MM.1S (cell line): ENCODE measurements at places on chromosomes 3 and 15.
A peak's percentile ranks its signal among the peaks of the same experiment; 100 is the strongest.

- DNase-seq, result no peak
Observed at GRCh38 chr3:11273891-11274291, 1.7 kb downstream of the ATG7 start.

DNA sequence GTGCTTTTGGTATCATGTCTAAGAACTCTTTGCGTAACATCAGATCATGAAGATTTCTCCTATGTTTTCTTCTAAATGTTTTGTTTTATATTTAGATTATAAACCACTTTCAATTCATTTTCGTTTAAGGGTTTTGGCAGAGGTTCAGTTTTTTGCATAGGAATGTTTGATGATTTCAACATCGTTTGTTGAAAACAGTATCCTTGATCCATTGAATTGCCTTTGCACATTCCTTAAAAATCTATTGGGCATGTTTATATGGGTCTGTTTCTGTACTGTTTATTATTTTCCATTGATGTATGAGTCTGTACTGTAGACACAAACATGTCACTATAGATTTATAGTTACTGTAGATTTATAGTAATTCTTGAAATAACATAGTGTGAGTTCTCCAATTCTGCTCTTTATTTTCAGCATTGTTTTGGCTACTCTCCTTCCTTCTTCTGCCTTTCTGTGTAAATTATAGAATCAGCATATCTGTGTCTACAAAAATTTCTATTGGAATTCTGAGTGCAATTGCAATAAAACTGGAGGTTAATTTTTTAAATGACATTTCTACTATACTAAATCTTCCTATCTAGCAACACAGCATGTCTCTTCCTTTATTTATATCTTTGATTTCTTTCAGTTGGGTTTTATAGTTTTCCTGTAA, 374.0 kb downstream of the SV2B start:
- DNase-seq, result no peak

DNA sequence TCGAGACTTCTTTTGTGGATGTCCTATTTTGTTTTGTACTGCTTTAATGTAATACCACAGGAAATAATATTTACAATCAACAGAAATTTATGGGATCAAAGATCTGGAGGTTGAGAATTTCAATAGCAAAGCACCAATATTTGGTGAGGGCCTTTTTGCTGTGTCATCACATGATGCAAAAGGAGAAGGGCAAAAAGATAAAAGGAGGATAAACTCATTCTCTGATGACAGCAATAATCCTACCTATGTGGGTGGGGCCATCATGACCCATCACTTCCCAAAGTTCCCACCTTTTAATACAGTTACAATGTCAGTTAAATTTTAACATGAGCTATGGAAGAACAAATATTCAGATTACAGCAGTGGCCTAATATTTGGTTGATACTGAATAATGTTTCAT, 832.9 kb downstream of the OTOL1 start:
- no peak for DNase-seq

- DNase-seq, result no peak
Observed at GRCh38 chr15:59400103-59400813, 27.6 kb upstream of the MYO1E start.

DNA sequence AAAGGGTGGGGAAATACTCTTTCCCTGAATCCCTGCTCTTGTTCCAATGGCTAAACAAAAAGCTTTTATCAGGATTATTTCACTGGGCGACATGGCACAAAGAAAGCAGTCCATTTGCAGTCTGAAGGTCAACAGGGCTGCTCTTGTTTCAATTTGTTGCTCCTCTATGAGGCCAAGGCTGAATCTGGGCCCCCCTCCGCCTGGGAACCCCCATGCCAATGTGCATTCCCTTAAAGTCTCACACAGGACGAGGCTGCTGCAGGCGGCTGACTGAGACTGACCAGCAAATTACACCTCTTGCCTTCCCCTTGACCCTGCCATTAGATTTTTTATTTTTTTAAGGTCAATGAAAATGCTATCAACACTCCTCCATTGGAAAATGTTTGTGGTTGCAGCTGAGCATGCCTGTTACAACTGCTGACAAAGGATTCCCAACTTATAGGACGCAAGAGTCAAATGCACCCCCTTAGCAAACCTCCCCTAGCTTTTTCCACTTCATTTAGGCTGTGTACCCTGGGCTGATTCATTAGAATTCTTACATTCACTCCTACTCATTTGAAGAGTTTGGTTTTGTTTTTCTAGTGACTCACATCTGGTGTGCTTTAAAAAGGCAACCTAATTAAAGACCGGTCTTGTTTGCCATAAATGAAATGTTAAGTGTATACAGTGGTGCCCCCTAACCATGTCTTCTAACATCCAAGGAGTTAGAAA, 60.8 kb upstream of the ARHGEF3 start:
- DNase-seq, result no peak

DNA sequence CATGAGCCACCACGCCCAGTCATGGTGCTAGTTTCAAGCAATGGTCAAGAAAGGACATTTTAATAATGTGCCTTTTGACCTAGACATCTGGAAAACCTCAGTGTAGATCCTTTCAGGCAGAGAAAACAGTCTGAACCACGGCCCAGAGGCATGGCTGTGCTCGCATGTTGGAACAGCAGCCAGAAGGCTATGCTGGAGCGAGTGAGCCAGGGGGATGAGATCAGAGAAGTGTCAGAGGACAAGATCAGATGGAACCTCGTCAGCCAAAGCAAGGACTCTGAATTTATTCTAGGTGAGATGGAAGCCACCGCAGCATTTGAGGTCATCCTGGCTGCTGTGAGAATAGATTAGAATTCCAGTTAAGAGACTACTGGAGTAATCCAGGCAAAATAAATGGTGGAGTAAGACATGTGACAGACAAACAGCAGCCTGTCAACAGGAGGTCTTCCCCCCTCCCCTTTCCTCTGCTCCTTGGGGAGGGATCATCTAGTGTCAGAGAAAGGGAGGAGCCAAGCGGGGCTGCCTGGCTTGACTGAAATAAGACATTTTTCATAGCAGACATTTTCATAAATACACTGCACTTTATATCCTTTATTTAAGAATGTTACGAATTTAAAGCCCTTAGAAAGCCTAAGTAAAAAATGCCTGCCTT, 40.4 kb upstream of the ACKR4 start:
- DNase-seq, result no peak

- DNase-seq, result no peak
Observed at GRCh38 chr3:54349231-54349652, 226.9 kb downstream of the CACNA2D3 start.

- no peak for DNase-seq
Observed at GRCh38 chr3:132079147-132079546, 44.3 kb upstream of the CPNE4 start.

DNA sequence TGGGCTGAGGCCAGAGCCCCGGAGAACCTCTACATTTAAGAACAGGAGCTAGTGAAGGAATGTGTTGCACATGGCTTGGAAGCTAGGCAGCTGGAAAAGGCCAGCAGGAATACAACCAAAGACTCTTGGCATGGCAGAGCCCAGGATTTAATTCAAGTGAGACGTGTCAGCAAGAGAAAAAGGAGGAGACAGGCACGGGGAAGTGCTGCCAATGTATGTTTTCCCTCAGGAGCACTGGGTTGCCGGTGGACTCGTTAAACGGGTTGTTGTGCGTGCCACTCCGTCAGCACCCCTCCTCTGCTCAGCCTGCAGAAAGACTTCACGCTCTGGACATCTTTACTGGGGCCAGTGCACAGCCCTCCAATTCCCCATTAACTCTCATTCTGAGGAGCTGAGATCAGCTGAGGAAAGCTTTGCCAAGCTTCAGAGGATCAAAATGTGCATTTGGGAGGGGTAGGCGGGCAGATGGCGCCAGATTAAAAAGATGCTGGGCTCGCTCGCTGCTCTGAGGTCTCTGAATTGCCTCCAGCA, 103.7 kb downstream of the PDZRN3 start:
- DNase-seq, result no peak

- no peak for DNase-seq
Observed at GRCh38 chr3:161414907-161415306, 43.6 kb upstream of the SPTSSB start.

DNA sequence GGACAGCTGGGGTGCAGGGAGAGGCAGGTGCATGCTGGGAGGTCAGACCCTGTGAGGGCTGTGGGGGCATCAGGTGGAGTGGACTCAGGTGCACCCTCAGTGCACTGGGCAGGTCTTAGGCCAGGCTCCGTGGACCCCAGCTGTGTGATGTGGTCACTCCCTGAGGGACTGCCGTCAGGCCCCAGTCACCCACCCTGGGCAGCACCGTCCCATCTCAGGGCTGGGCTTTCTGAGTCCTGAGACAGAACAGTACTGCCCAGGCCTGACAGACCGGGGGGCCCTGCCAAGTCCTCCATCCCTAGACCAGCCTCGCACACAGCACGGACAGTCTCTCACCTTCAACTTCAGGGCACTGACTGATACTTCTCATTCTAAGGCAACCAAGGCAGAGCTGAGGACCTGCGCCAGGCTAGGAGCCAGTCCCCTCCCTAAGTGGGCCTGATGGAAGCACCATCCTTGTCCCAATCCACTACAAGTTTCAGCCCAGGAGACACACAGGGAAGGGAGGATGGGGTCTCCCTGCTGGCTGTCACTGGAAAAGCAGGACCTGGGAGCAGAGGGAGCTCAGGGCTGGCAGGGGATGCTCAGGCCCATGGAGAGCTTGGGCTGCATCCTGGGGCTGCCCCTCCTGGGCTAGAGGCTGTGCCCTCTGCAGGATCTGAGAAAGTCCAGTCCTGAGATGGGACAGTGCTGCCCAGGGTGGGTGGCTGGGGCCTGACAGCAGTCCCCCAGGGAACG, 86.3 kb downstream of the LMLN start:
- DNase-seq, result no peak

- no peak for DNase-seq
Observed at GRCh38 chr3:112605285-112605684, 35.7 kb downstream of the CCDC80 start.

GRCh38 chr15:68808770-68809169, 11.9 kb downstream of the ANP32A start:
- no peak for DNase-seq

- no peak for DNase-seq
Observed at GRCh38 chr3:136733317-136733833, 18.8 kb downstream of the STAG1 start.

- DNase-seq, result peak; percentile 78
Observed at GRCh38 chr15:31344823-31345605, 18.4 kb downstream of the KLF13 start.

- DNase-seq, result no peak
Observed at GRCh38 chr3:190545191-190545590, 31.3 kb downstream of the IL1RAP start.

GRCh38 chr15:96699871-96700401, 369.4 kb downstream of the NR2F2 start:
- DNase-seq, result no peak
